Colonic mucosa (tissue), 4 donors: ENCODE measurements at places on chromosomes 5 and 9.

GRCh38 chr9:137446851-137447471 is 5.8 kb upstream of the ENTPD8 start:
- no peak for DNase-seq

- DNase-seq = peak; percentile 45
Observed at GRCh38 chr5:36878392-36879082, 2.0 kb downstream of the NIPBL start.

DNA sequence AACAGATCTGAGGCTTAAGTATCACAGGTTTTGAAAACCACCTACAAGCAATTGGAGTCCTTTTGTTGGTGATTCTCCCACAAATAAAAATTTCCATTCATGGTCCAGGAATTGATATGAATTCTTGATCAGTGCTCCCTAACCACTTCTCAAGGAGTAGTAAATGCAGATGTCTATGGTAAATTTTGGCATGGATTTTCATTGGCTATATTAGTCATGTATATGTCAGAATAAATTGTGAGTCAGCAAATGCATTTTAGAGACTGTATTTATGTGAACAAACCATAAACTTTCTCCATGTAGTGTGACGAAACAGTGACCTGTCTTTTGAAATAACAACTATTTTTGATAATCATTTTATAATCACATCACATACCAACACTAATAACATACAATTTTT is 611.1 kb downstream of the HTR1A start:
- no peak for DNase-seq

DNA sequence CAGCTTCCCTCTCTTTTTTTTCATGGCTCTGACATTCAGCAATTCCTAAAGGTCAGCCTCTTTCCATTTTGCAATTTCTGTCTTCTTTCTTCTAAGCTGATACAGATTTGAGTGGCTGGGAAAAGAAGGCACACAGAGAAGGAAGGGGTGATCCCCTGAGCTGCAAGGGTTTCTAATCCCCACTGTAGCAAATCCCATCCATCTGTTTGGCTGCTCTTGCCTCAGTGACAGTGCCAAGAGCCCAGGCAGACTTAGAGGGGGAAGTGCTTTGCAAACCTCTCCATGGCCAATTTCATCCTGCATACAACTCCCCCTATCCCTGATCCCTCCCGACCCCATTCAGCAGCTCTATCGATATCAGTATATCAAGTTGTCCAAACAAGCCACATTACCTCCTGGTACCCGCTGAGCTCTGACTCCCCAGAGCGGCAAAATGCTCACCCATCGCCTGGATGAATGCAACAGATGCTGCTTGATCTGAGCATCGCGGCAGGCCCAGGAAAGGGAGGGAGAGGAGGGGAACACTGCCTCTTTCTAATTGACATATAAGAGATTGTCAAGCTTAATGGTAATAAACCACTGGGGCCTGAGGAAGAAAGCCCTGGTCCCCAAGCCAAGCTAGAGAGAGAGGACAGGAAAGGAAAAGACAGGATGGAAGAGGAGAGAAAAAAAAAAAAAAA is 268.9 kb downstream of the ASTN2 start:
- no peak for DNase-seq

GRCh38 chr5:158514319-158514985 is 585.3 kb downstream of the EBF1 start:
- no peak for DNase-seq

DNA sequence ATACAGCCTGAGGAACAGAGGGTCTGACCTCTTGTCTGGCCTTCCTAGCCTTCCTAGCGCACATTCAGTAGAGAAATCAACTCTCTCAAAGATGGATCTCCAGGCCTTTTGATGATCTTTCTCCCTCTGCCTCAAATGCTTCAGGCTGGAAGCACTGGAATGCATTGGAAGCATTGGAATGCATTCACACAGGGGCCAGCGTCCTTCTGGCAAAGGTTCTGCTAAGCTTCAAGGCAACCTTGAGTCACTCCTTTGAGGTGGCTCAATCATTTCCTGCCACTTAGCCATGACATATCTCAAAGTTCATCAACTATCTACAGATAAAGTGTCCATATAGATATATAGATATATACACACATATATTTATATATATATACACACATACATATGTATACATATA is 42.9 kb downstream of the OR2K2 start:
- DNase-seq = no peak

DNA sequence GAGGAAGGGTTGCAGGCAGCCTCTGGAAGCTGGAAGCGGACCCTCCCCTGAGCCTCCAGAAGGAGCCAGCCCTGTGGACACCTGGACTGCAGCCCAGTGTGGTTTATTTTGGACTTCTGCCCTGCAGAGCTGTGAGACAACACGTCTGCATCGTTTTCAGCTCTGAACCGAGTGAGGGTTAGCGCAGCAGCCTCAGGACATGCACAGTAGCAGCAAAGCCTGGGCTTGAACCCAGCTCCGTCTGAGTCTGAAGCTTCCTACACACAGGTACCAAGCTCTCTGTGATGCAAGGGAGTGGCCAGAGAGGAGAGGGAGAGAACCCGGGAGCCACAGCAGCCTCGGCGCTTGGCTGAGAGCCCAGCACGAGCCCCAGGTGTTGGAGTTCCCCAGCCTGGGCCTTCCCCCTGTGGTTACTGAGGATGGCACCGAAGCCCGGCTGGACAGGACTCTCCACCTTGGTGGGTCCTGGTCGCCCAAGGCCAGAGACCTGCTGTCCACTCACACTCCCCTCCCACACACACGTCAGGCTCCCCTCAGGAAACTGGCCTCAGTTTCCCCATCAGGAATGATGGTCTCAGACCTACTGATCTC is 128.2 kb downstream of the OLFM1 start:
- no peak for DNase-seq

DNA sequence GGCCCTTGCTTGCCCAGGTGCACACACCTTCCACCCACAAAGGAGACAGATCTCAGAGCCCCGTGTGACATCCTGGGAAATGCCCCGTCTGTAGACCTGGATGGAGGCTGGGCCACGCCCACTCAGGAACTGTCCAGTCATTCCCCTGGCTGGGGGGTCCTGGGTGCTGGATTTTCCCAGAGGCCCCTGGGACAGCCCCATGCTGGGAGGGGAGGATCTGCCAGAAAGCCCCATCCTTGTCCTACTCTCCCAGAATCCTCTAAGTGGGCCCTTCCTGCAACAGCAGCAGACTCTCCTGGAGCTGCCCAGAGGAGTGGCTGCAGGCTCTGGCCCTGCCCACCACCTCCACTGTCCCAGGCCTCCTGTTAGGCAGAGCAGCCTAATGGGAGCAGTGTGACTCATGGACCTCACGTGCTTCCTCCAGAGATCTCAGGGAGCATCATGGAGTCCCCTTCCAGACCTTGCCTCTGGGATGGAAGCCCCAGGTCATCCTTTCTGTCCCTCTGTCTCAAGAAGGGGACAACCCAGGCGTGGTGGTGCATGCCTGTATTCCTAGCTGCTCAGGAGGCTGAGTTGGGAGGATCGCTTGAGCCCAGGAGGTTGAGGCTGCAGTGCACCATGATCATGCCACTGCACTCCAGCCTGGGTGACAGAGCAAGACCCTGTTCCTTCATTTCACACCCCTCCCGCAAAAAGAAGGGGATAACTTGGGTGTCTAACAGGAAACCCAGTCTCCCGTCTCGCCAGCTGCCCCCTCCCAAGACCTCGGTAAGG is 51.7 kb downstream of the JADE2 start:
- no peak for DNase-seq

GRCh38 chr5:115599502-115599901 is 2.8 kb downstream of the TICAM2 start:
- DNase-seq = no peak

DNA sequence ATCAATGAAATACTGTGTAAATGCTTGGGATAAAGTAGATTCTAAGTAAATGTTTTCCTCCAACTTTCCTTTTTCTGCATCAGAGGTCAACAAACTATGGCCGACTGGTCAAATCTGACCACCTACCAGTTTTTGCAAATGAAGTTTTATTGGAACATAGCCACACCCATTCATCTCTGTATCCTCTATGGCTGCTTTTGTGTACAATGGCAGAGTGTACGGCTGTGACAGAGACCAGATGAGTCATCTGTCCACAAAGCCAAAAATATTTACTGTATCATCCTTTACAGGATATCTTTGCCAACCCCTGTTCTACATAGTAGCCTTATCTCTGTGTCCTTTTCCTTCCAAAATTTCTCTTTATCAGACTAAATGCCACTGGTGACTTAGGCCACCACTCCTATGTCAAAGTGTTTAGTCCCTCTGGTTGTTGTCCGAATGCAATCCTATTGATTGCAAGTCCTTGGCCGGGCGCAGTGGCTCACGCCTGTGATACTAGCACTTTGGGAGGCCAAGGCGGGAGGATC is 218.4 kb upstream of the KLF4 start:
- DNase-seq = no peak

DNA sequence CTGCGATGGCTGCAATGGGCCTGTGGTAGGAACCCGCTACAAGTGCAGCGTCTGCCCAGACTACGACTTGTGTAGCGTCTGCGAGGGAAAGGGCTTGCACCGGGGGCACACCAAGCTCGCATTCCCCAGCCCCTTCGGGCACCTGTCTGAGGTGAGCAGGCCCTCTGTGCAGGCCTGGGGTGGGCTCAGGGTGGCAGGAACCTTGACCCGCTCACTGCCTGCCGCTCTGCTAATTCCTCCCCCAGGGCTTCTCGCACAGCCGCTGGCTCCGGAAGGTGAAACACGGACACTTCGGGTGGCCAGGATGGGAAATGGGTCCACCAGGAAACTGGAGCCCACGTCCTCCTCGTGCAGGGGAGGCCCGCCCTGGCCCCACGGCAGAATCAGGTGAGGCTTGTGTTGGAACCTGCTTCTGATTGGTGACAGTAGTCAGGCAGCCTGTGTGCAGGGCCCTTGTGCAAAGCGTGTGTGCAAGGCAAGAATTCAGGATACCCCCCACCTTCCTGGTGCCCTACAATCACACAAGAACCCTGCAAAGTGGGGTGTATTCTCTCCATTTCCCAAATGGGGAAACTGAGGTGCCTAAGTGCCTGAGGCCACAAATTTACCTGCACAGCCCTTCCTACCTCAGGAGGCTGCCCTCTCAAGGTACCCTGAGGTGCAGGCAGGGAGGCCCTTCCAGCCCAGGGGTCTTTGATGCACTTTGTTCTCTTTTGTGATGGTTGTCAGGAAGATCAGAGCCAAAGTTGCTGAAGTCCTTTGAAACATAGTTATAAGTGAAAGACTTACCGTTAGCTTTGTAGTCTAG is 3.4 kb downstream of the SQSTM1 start:
- DNase-seq = peak; percentile 15

DNA sequence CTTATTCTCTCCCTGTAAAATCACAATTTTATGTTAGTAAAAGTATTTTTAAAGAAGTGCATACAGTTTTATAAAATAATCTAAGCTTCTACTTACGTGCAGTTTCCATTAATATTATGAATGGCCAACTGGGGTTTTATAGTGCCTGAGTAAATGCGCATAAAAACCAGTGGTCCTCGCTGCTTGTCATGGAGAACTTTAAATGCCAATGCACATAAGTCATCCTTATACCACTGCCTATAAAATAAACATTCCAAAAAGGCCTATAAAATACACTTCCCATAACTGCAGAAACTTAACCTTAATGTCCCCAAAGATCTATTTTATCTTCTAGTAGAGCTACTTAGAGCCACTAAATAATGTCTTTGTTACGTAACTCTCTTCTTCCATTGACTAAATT is 28.5 kb downstream of the GFM2 start:
- DNase-seq = no peak

- DNase-seq = no peak
Observed at GRCh38 chr5:88374391-88374790, 105.7 kb upstream of the TMEM161B start.

DNA sequence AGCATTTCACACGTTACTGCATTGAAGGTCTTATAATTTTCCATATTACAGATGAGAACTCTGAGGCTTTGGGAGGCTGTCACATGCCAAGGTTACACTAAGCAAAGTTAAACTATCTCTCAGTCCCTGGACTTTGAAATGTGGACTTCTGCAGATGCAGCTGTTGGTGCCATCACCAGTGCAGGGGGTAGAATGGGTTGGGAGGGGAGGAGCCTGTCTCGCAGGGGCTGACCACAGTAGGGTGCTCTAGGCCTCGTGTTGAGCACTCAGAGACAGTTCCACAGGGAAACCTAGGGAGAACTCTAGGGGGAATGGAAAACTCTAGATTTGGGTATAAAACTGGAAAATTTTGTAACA is 220.9 kb downstream of the MAPKAP1 start:
- DNase-seq = no peak

GRCh38 chr9:123946101-123946821 is 16.3 kb upstream of the DENND1A start:
- DNase-seq = no peak

DNA sequence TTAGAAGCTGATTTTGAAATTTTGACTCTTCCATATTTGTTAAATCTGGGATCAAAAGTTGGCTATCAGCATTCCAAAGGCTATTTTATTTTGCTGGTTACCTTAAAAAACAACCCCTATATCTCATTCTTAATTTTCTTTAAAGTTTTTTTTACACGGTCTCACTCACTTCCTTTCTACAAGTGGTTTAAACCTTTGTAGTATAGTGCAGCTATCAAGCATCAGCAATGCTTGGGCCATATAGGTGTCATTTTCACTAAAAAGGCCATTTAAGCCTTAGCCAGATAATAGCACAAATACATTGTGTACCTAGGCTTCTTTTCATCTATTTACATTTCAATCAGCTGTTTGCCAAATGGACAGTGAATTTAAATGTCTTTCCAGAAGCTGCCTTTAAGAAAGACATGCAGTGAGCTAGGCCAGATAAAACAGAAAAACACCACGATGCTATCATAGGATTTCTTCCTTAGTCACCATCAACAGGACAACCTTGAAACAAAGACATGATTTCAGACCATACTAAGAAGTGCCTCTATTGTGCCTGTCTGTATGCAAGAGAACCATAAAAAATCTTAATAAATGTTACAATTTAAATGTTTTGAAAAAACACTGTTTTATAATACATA is 104.2 kb downstream of the RAPGEF6 start:
- no peak for DNase-seq

- no peak for DNase-seq
Observed at GRCh38 chr9:129177443-129177790, 644 bp downstream of the IER5L start.

- no peak for DNase-seq
Observed at GRCh38 chr5:97101189-97101910, 41.1 kb downstream of the LIX1 start.

DNA sequence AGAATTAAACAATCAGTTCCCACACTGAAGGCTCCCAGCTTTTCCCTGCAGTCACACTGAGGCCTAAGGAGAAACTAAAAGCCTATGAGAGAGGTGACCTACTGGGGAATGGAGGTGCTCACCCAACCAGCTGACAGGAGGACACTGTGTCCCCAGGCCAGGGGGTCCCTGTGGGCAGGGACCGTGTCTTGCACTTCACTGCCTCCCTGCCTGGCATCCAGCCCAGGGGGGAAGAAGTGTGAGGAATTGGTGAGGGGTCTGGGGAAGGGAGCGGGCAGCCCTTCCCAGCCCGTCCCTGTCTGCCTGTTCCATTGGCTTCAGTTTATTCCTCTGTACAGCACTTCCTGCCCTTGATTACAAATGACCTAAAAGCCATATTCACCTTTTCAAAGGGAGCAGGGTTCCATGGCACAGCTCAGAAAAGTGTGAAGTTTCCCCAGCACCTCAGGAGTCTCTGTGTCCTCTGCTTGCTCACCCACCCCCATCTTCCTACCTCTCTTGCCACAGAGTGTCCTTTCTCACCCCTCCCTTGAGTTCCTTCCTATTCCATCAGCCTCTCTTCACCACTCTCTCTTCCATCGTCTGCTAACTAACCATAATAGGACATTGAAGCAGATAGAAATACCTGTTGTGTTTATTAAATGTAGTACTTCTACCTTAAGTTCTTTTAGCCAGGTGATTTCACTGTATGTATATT is 12.9 kb downstream of the OTULINL start:
- no peak for DNase-seq
